Natural killer cell treated with Interleukin-12 subunit alpha and Interleukin-12 subunit beta and Interleukin-15 and Interleukin-18, amount 100 ng/mL, for 72 hours (primary cell): ENCODE measurements at places on chromosomes 5 and 9.

DNA sequence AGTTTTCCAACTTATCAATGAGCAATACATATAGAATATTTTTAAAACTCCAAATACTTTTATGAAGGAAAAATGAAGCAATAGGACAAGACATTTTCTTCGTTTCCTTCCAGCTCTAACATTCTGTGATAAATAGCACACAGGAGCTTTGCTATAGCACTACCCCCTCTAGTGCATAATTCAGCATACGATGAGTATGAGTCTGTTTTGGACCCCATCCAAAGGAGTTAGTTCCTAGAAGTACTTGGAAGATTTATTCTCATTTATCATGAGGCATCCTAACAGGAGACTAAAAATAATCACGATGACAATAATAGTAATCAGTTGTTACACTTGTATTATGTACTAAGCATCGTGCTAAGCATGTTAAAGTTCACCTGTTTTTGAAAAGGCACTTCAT is 1061.3 kb upstream of the DMAC1 start:
- no peak for DNase-seq

DNA sequence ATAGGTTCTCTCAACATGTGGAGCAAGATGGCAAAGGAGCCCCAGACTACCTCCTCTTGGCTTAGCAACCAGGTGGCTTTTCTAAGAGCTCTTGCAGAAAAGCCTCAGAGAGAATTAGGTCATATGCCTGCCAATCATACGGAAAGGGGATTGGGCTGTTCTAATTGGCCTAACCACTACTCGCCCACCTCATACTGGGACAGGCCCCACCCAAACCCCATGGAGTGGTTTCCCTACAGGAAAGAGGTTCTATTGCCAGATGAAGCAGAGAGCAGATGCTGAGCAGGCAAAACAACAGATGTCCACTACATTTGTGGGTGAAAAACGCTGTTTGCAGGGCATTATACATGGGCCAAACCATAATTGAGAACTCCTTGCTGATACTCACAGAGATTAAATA is 29.0 kb downstream of the ABLIM3 start:
- DNase-seq = no peak

- no peak for DNase-seq
These were observed 170.9 kb upstream of the STK32A start for GRCh38 chr5:147063943-147064342.

DNA sequence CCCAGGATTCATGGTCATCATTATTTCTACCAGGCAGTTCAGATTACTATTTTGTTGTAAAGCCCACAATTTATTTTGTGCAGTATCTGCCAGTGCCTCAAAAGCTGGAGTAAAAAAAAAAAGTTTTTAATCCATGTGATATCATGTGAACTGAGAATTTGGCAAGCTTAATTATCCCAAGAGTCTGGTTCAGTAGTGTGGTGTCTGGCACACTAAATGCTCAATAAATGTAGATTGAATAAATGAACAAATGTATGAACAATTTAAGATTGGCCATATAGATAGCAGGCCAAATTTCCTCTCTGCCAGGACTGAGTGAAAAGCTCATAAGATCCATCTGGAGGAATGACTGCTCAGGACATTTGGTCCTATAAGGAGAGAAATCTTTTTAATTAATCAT is 533.0 kb downstream of the TLE1 start:
- DNase-seq = no peak

DNA sequence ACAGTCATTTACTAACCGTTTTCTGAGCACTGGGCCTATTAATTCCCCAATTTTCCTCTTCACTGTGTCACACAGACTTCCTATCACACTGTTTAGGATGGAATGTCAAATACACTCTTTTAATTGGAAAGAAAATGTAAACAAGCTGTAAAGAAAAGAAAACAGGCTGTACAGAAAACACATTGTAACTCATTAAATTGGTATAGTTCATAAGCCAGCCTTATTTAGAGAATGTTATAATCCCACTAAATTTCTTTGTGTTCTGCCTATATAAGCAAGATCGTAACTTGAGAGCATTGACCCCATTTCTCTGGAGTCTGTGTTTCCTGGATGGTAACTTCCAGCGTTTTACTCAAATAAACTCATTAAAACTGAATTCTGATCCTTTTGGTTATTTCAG is 46.5 kb downstream of the TARS1 start:
- DNase-seq = no peak

GRCh38 chr5:179796877-179797608 is 3.3 kb downstream of the LTC4S start:
- DNase-seq = no peak

DNA sequence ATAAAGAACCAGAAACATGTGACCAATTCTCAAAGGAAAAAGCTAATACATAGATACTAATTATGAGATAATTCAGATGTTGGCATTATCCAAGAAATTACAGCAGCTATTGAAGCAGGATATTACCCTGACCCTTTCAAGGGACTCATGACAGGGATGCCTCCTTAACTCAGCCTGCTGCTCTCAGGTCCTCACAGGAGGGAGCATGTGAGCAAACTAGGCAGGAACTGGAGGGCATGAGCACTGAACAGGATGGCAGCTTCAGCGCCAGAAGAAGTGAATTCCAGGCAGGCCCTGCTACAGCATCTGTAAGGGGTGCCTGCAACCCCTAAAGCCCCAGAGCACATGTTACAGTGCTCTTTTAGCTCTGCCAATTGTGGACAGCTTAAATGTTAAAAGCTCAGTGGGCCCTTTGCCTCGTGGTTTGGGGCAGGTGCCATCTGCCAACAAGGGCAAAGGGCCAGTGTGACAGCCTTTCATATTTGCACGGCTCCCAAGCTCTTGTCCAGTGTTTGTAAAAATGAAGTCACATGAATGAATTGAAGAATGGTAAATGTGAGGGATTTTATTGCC is 464.7 kb upstream of the COX7C start:
- no peak for DNase-seq

- no peak for DNase-seq
These were observed 130.3 kb downstream of the FSTL4 start for GRCh38 chr5:133482028-133482427.

DNA sequence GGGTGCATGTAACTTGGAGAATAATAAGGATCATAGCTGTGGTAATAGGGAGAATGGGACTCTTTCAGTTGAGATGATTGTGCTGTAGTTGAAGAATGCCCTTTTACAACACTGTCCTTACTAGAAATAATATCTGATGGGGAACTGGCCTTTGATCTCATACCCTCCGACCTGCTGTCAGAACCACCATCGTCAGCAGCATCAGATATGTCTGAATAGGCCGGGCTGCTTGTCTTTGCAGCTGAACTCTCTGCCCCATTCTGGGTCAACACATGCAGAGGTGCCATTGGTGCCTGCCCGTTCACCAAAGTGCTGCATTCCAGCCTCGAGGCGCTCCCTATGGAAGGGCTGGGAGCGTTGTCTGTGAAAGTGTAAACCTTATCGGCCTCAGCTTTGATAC is 99.1 kb downstream of the ZNF608 start:
- no peak for DNase-seq

DNA sequence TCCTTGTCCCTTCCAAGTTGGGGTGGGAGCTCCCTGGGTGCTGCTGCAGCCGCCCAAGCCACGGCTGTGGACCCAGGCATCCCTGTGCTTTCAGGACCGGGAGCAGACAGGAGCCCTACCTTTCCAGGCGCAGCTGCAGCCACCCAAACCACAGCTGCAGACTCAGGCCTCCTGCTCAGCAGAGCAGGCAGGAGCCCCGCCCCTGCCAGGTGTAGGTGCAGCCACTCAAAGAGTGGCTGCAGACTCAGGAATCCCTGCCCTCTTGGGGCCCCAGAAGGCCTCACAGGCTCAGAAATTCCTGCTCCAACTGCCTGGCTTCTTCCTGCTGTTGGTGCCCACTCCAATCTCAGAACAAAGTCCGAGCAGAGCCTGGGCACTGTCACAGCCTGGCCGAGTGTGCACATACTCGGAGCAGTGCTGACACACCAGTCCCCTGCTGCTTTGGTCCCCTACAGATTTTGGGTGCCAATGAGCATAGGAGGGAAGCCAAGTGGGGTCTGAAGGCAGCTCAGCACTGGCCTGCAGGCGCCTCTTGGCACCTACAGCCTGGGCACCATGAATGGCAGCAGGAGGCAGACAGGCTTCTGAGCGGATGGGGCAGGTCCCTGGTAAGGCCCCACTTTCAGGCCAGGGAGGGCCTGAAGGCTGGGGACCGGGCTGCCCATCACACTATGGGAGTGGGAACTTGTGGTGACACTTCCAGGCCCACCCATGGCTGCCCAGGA is 6.0 kb upstream of the TESK1 start:
- no peak for DNase-seq

DNA sequence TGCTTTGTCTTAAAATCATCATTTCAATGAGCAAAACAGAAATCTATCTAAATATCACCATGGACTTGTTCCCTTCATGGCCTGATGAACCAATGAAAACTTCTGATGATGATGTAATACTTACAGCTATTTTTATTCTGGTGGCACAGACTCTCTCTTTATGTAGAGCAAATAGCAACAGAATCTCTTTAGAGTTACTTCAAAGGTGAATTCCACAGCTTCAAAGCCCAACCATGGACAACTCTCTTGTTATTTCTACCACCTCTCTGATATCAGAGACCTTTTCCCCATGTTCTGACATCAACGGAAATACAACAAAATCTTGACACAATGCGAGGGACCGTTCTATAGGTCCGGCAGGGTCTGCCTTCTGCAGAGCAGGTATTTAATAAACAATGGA is 70.1 kb downstream of the RETREG1 start:
- DNase-seq = no peak

DNA sequence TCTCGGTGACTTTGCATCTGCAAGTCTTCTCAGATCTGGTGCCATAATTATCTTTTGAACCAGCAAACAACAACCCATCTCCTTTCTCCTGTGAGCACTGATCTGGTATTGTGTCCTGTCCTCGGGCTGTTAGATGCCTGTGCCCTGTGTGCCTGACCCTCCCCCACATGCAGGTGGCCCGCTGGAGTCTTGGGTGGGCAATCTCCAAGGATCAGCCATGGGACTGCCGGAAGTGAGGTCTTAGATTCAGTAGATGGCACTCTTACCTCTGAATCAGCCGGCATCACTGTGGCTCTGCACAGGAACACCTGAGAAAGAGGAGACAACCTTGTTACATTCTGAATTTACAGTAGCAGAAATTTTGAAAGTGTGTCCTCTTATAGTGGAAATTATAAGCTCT is 172.4 kb downstream of the IRX2 start:
- no peak for DNase-seq

DNA sequence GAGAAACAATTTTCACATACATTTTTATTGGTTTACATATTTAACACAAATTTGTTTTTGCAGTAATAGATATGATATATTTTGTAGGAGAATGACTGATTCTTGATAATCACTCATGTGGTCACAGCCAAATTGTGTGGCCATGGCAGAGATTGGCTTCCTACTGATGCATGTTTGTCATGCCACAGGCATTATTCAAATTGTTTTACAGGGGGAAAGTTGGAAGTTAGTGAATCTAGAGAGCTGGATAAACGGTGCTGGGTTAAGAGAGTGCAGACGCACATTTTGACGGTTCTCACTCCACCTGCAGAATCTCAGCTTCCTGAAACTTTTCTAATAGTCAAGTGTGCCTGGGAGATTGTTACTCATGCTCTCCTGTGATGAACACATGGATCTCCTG is 91.1 kb upstream of the FBN2 start:
- DNase-seq = no peak

DNA sequence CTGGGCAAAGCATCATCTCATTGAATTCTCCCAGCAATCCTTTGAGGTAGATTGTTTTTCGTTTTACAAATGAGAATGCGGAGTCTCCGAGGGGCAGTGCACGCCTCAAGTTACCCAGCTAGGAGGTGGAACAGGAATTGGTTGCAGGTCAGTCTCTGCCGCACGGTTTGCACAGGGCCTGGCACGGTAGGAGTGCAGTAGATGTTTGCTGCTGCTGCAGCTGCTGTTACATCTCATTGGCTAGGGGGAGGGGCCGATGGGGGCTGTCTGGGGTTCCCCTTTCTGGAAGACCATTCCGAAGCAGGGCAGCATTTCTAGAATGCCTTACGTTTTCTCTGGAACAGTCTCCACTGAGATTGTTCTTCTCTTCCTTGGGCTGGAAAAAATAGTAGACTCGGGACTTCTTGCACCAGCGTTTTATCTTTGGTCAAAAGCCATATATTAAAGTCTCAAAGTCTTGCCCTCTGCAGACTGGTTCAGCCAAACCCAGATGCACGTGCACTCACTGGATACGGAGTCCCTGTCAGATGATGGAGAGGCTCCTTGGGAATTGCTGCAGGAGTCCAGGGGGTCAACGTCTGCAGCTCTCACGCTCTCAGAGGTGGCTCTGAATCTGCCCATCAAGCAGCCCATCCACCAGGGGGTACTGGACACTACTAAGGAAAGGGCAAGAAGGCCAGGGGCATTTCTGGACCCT is 1.2 kb downstream of the USP20 start:
- DNase-seq = no peak

- no peak for DNase-seq
These were observed 16.1 kb downstream of the LURAP1L start for GRCh38 chr9:12790883-12791282.

- DNase-seq = no peak
These were observed 15.1 kb upstream of the EPB41L4B start for GRCh38 chr9:109335929-109336328.

- DNase-seq = no peak
These were observed 17.2 kb upstream of the UBE2QL1 start for GRCh38 chr5:6431214-6432195.

DNA sequence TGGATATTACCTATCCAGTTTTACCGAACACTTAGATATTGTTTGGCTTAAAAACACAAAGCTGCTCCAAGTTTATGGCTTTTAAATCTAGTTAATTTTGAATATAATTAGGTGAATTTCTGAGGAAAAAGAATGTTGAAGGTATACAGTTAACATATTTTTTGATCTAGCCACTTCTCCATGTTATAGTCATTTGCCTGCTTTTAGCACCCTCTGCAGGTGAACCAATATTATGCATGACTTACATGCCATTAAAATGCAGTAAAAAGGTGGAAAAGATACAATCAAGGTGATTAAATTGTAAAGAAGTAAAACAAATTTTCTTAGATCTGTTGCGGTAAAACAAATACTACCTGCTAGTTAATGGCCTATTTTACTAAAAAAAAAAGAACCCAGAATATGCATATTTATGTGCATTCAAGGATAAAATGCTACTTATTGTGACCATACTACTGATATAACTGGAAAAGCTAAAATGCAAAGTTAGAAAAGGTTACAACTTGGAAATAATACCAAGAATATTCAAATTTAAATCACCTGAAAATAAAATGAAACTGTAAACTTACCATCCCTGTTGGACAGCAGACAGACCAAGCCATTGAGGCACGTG is 132.1 kb downstream of the AP3B1 start:
- no peak for DNase-seq
